ENCODE measurements at places on chromosomes 16 and 17. TPM values are rescaled to one million over a fixed set of nuclear protein-coding genes. Genes with fewer than 3 reads are reported as not detected.
A peak's percentile ranks its signal among the peaks of the same experiment; 100 is the strongest.

DNA sequence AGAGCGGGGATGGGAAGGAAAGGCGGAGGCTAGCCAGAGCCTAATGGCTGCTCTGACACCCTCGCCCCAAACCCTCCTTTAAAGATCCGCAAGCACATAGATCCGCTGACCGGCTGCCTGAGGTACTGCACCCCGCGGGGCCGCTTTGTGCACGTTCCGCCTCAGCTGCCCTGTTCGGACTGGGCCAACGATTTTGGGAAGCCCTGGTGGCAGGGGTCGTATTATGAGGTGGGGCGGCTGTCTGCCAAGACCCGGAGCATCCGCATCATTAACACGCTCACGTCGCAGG is 663 bp downstream of the CYB5D1 start:
- DNase-seq: peak; percentile 88

GRCh38 chr17:58539698-58540097 is 25.3 kb upstream of the MTMR4 start:
- DNase-seq: no peak

RAB11FIP4 gene
- total RNA-seq: 10.2 TPM

CFAP20 gene
- 93.8 TPM for total RNA-seq

HSD11B2 gene
- total RNA-seq: 1.6 TPM
